Left lobe of liver (tissue), 2 donors: ENCODE measurements at places on chromosomes 3 and 15. TPM values are rescaled to one million over a fixed set of nuclear protein-coding genes. Genes with fewer than 3 reads are reported as not detected.

DNA sequence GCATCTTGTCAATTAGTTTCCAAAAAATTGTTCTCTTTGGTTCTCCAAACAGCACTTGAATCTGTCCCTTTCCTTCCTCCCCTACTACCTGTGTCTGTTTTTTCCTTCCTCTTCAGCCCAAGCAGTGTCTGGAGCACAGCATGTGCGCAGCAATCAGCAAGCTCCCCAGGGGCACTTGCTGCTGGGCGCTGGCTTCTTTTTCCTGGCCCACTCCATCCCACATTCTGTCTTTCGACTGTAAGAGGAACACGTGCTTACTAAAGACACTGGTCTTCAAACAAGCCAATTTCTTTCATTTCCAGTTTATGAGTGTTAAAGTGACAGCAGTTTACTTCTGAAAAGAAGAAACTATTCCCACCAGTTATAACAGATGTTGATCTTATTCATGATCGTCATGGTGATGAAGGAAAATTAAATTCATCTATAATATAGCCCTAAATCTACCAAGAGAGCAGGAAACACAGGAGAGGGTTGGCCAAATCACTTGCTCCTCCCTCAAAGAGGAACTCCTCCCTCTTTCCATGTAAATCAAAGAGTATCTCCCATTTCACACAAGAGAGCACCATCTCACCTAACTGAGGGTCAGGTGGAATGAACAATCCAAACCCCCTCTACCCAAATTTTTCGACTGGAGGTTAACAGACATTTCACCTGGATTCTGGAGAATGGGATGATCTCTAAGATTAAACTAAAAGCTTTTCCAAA, 115.4 kb downstream of the IGF2BP2 start:
- no peak for DNase-seq

The ZPLD1 gene
- not detected for total RNA-seq

DNA sequence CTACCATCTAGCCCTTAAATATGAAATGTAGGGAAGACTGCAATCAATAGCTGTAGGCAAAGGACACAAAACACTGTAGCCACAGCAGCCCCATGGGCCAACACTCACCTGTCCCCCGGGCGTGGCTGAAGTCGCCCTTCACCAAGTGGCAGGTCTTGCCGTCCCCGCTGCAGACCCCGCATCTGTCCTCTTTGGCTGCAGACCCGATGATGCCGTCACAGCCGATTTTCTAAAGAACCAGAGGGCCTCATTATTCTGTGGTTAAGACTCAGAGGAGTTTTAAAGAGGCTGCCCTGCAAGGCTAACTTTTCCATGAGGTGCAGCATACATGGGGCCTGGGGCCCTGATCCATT, 245.6 kb downstream of the ADAMTS17 start:
- DNase-seq = no peak

- DNase-seq = no peak
Observed at GRCh38 chr3:46221391-46221790, 13.3 kb upstream of the CCR1 start.

- no peak for DNase-seq
Observed at GRCh38 chr3:78287085-78287484, 1247.2 kb downstream of the ROBO2 start.

DNA sequence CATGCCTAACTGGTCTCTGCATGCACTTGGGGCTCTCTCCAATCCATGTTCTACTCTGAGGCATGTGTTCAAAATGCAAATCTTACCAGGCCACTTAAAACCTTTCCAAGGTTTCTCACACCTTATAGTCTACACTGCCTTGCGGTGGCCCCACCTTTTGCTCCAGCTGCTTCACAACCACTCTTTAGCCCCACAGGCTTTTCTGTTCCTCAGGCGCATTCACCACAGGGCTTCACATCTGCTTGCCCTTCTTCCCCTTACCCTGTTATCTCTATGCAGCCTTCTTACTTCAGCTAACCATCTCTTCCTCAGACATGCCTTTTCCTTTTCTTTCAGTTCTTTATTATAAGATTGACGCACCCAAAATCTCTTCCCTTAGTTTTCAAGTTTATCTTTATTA, 37.8 kb downstream of the MINDY4B start:
- DNase-seq = no peak

DNA sequence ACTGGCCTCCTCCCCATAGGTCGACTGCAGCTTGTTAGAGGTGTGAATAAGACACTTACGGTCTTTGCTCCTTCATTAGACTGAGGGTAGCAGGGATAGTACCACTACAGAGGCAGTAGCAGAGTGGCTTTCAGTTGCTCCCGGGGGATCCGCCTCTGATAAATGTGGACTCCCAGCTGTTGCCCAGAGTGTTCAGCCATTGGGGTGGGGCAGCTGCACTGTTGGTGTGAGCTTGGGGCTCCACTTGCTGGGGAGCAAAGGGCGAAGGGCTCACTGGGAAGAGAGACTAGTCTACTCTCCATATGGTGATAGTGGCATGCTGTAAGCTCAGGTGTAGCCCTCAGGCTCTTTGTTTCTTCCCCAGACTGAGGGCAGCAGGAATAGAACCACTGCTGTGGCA, 239.1 kb downstream of the LRRN1 start:
- no peak for DNase-seq

- no peak for DNase-seq
Observed at GRCh38 chr3:30471066-30471465, 135.3 kb upstream of the TGFBR2 start.

GRCh38 chr15:85788771-85789495, 5.8 kb downstream of the KLHL25 start:
- no peak for DNase-seq

DNA sequence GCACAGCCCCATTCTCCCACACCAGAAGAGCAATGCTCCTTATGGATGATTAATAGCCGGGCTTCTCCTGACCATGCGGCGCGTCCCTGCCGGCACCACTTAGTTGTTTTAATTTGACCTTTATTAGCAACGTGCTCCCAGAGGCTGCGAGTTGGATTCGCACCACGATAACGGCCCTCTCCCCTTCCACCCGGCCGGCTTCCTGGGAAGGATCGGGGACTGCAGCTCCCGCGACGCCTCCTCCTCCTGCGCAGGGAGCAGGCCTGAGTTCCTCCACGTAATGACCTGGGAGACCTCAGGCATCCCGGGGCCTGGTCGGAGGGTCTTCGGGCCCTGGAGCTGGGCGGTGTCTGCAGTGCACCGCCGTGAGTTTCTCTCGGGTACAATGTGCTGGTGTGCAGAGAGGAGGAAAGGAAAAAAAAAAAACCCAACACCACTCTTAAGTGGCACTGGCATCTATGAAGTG, 243.3 kb upstream of the TOPAZ1 start:
- DNase-seq = no peak
